NCI-H1092 treated with DMSO at 0.1 percent for 48 hours (cell line): ENCODE measurements at places on chromosomes 11 and 22.

GRCh38 chr11:119052163-119052814 is 4.7 kb downstream of the HYOU1 start:
- no peak for DNase-seq

GRCh38 chr11:337711-338110 is 17.1 kb upstream of the IFITM3 start:
- no peak for DNase-seq

DNA sequence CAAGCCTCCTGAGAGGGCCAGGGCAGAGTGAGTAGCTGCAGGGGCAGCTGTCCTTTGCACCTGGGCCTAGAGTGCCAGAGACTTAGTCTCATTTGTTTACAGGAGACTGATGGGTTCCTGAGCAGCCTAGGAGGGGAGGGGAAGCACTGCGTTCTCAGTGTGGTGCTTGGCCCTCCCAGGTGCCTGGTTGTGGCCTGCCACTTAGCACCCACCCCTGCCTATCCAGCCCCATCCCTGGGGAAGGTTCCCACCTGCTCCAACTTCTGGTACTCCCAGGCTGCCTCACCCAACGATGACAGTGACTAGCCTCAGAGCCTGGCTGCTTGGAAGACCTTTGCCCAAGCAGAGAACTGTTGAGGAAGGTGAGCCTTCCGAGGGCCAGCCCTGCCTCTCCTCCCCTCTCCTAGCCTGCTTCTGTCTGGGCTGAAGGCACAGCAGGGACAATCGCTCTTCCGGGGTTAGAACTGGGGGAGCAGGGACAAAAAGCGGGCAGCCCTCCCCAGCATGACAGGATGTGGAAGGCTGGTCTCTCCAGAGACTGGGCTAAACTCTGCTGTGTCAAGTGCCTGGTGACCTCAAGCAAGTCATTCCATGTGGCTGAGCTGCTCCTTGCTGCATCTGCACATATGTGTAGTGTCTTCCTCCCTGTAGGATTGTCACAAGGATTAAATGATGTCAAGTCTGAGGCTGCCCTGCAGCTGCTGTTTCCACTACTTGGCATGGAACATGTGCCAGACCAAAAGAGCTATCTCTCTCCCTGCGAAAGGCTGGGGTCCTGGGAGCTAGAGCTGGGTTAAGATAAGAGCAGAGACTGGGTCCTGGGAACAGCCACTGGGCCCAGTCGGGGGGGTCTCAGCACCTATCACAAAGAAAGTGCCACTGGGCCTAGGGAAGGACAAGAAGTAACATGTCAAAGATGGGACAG is 9.9 kb downstream of the KCNQ1OT1 start:
- no peak for DNase-seq

DNA sequence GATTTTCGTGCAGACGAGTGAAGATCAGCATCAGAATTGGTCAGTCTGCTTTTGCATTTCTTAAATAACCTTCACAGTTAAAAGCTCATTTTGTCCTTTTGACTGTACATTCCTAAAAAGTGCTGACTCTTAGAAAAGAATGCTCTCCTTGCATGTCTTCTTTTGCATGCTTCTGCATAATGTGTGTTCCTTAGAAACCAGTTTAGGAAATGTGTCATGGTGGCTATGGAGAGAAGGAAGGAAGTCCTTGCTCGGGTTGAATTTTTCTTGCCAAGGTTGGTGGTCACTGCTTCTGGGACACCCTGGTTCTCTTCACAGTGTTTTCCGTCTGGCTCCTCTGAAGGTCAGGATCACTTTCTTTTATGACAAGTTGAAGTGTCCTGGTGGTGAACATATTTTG is 6.8 kb downstream of the AP2A2 start:
- no peak for DNase-seq

GRCh38 chr22:33657670-33658069 is 262.6 kb downstream of the LARGE1 start:
- DNase-seq, result no peak

- DNase-seq, result peak; percentile 52
Observed at GRCh38 chr11:121572571-121573059, 119.8 kb upstream of the SORL1-AS1 start.

DNA sequence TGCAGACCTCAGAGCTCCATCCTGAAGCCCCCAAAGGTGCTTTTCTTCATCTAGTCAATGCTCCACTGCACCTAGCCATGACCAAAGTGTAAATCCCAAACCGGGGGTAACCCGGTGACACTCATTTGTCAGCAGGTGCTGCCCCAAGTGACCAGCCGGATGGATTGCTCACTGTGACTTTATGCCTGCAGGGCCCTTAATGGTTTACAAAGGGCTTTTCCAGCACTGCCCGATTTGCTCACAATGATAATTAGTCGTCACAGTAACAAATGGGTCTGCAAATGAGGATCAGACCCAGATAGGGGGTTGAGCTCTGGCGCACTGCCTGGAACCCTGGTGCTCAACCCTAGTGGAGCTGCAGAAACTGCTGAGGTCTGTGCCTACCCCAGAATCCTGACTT is 45.7 kb upstream of the CD5 start:
- DNase-seq, result peak; percentile 63

GRCh38 chr11:74819400-74819799 is 70.8 kb downstream of the RNF169 start:
- no peak for DNase-seq

DNA sequence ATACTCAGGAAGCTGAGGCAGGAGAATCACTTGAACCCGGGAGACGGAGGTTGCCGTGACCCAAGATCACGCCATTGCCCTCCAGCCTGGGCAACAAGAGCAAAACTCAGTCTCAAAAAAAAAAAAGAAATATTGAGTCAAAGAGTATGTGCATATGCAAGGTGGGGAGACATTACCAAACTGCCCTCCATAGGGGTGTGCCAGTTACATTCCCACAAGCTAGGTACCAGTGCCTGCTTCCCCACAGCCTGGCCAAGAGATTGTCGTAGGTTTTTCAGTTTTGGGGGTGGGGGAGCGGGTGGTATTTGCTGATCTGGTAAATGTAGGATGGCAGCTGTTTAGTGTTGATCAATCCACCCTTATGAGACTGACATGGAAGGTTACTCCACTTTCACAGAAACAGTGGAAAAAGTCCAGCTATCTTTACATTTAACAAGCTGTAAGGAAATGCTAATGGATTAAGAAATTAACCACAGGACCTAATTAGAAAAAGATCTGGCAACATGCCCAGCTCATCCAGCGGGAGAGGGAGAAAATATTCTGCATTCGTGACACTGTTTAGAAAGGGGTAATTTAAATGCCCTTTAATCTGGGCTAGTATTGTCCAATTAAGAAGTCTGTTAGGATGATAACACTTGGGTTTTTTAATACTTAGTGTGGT is 89.4 kb downstream of the PACS1 start:
- no peak for DNase-seq

DNA sequence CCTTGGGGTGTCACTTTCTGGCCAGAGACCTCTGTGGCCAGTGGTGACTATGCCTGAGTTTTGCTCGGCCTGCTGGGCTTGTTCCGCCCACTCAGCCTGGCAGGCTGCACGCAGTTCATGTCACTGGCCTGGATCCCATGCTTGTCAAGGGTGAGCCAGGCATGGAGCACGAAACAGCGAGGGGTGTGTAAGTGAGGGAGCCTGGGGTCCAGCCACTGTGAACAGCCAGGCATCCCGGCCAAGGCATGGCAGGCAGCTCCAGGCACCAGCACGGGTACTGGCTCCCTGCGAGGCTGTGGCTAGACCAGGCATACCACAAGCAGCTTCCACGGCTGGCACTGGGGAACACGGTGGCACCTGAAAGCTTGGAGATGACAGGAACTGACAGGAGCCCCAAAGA is 214.3 kb downstream of the LRRC4C start:
- no peak for DNase-seq

- no peak for DNase-seq
Observed at GRCh38 chr11:86287468-86287796, 14.6 kb upstream of the HIKESHI start.

DNA sequence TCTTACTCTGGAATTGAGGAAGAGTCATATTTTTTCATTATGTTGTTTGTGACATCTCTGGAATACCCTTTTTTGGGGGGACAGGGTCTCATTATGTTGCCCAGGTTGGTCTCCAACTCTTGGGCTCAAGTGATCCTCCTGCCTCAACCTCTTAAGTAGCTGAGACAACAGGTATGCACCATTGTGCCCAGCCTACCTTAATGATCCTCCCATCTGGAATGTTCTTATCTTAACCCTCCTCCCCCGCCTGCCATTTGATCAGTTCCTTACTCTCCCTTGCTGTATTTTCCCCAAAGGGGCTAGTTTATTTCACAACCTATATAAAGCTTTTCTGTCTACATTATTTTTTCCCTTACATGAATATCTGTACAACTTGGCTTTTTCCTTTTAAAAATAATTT is 594.7 kb downstream of the METTL15 start:
- DNase-seq, result no peak

DNA sequence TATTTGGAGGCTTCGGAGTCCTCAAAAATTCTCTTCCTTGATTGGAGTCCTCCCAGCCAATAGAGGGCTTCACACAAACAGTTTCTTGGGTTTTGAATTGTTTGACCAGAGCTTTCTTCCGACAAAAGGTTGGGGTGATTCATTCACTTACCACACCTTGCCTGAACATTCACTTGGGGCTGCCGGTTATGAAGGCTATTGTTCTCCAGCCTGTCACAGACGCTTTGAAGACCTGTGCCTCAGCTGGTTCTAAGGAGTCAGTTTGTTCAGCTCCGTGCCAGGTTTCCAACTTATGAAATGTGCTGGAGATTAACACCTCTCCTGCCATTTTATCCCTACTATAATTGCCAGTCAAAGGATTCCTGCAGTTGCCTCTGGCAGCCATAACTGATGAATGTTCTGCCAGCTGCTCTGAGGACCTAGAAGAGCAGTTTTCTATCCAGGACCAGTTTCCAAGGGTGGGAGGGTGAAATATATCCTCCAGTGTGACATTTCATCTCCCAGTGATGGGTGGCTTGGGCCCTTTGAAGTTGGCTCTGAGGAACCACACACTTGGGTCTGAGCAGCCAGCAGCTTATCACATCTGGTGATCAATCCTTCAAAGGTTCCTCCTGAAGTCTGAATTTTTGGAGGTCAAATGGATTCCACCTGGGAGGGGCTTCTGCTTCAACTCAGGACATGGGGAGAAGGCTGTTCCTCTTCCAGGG is 31.4 kb downstream of the LIMK2 start:
- no peak for DNase-seq

DNA sequence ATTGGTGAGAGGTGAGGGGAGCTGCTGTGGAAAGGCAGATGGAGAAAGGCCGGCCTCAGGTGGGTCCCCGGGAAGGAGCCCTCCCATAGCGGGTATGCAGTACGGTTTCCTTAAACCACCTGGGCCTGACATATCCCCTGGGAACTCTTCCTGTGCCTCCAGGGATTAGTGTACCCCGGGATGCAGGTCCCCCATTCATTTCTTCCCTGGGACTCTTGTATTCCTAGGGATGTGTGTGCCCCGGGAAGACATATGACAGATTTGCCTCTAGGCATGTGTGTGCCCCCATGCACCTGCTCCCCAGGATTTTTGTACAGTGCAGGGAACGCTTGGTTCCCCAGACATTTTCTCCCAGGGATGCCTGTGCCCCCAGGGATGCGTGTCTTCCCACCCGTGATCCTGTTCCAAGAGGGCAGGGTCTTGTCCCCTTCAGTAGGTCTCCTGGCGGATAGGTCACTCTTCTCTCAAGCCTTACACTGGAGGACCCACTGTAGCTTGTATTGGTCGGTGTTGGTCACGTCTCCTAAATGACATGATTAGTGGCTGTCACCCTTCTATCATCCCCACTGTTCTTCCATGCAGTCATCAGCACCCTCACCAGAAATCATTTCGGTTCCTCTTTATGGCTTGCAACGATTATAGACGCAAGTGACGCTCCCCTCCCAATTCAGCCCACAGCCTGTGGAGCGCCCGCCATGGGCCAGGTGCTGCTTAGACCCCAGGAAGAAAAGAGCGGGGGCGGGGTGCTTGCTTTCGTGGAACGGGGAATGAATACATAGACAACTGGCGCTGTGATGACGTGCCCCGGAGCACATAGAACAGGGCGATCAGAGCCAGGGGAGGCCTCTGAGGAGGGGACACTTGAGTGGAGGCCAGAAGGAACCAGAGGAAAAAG is 1.3 kb downstream of the PARVB start:
- no peak for DNase-seq
